Stimulated activated CD4-positive, alpha-beta T cell treated with anti-CD3 and anti-CD28 coated beads, Interleukin-2, amount 100 ng/mL, for 24 hours (primary cell): ENCODE measurements at places on chromosomes 16 and 17.

GRCh38 chr17:50608700-50609379 is 25.8 kb upstream of the ABCC3 start:
- no peak for DNase-seq

GRCh38 chr16:66950971-66951790 is 9.9 kb upstream of the CES3 start:
- no peak for DNase-seq

- DNase-seq, result no peak
These were observed 4.3 kb downstream of the MT1H start for GRCh38 chr16:56673921-56674320.

GRCh38 chr16:84603140-84603816 is 14.6 kb downstream of the COTL1 start:
- DNase-seq, result peak; percentile 65

GRCh38 chr17:73342541-73343167 is 30.9 kb upstream of the CDC42EP4 start:
- DNase-seq, result no peak

DNA sequence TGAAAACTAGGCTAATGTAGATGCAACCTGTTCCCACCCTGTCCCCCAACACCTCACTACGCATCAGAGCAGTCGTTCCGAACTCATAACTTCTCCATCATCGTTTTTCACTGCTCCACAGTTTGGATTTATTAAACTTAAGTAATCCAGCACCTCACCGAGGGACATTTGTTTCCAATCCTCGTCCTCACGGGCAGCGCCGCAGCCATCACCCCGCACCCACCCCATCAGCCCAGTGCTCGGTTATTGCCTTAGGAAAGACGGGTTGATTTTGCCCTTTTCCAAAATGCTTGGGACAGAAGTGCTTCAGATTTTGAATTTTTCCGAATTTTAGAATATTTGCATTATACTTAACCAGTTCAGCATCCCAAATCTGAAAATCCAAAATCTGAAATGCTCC is 71.0 kb upstream of the DOC2B start:
- no peak for DNase-seq

- DNase-seq, result no peak
These were observed 96.7 kb downstream of the TOX3 start for GRCh38 chr16:52450241-52450640.

DNA sequence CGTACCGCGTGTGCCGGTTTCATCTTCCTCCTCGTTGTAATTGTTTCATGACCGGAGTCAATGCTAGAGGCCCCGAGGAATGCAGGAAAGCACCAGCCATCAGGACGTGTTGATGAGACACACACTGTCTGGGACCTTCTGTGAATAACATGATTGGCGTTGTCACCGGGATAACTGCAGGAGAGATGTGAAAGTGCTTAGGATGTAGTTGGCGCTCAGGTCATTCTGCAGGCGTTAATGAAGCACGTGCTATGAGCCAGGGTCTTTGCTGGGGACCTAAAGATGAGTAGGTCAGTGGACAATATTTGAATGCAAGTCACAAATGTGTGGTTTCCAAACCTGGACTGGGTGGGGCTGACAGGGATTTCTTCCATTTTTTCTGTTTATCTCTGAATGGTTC is 181.6 kb upstream of the HSBP1 start:
- DNase-seq, result no peak
